ENCODE measurements at places on chromosomes 1 and 21.

DNA sequence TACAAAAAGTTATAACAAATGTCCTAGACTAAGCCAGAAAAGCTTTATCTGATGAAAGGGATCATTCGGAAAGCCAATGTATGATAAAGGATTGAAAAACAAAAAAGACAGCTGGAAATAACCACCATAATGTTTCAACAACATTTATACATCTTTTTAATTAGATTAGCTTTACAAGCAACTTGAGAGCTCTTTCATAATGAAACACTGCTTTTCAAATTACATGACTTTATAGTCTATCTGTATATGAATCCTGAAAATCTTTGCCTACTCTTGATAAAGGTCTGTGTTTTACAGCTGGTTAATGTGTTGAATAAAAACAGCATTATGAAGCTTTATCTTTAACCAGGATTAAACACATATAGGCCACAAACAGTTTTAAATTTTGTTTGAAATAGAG, 25.5 kb downstream of the SPRTN start:
- no peak for DNase-seq

GRCh38 chr1:89918127-89918793, 76.7 kb upstream of the ZNF326 start:
- DNase-seq: no peak

GRCh38 chr21:44814498-44815023, 3.3 kb downstream of the SUMO3 start:
- DNase-seq: no peak

DNA sequence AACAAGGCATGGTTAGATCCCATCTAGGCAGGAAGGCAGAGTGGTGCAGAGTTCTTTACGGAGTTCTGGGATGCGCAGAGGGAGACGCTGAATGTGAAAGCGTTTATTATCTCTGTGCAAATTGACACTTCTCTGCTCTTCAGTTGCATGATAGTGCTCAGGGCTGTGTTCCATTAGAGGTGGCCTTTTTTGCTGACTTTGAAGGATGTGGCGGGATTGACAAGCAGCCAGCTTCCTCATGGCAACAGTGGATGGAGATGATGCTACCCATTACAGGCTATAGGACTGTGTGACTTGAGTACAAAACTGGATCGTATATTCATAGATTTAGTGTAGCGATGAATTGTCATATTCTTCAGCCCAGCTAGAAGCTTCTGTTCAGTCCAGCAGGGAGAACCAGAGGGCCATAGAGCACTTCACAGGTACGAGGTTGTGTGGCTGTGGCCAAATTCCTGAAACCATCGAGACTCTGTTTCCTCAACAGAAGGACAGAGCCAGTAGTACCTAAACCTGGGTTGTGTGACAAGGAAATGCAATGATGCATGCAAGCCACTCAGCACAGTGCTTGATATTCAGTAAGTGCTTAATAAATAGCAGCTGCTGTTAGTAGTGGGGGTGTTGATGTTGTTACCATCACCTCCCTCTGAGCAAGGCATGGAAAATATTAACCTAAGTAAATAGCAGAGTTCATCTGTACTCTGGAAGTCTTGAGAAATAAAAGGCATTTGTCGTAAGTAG, 430.0 kb upstream of the KAZN start:
- DNase-seq: no peak

DNA sequence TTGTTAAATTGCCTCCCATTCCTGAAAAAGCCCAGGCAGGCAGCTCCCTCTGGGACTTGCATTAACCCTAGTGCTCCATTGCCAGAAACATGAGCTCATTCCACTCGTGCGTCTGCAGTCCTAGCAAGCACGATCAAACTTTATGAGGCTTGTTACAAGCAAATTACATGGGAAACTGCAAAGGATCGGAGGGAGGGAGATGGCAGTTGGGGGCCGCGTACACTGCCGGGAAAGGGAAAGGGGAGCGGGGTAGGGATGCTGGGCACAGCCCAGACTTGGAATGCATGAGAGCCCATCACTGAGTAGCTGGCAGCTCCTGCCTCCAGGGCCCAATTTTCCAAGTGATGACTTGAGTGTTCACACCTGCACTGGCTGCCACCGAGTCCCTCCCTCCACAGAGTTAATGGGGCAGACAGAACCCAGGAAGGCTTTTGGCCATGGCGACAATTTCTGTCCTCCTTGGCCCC, 169.9 kb downstream of the BRINP2 start:
- DNase-seq: no peak

GRCh38 chr1:193558491-193559028, 372.1 kb upstream of the B3GALT2 start:
- peak; percentile 11 for DNase-seq

DNA sequence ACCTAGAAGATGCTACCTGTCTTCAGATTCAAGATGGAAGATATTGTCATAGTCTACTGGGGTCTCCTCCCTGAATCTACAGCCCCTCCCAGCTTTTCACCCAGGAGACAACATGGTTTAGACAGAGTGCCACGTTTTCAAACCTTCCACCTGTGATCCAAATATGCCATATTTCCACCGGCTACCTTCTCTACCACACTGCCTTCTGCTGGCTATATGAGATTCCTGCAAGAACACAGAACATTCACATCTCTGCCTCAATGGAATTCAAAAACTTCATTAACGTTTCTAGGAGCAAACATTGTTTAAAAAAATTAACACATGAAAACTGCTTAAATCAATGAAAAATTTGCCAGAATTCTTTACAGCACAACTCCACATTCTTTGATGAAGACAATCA, 12.9 kb upstream of the LELP1 start:
- DNase-seq: no peak

GRCh38 chr1:156748670-156749418, 2.6 kb downstream of the HDGF start:
- no peak for DNase-seq

DNA sequence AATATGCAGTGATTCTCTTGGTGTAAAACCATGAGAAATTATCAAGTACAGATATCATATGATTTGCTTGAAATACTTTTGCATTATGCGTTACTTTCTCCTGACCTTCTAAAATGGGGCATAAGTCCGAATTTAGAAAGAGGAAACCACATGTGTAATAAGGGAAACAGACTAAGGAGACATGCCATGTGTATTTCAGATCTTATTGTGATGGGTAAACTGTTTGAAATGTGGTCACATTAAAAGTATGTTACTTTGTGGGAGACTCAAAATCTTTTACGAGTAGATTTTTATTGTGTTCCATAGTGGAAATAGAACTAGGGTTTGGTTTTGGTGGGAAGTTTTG, 173.0 kb downstream of the NFIA start:
- DNase-seq: no peak

DNA sequence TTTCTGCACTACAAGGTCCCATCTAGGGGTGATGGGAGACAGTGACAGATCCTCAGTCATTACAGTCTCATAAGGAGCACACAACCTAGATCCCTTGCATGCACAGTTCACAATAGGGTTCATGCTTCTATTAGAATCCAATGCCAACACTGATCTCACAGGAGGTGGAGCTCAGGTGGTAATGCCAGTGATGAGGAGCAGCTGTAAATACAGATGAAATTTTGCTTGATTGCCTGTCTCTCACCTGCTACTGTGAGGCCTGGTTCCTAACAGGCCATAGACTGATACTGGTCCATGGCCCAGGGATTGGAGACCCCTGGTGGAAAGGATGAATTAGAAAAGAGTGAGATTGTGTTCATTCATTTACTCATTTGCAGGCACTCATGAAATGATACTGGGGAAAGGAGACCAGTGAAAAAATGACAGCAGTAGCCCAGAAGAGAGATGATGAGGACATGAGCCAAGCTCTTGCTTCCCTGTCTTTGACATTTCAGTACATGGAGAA, 251.6 kb upstream of the DUSP10 start:
- no peak for DNase-seq

DNA sequence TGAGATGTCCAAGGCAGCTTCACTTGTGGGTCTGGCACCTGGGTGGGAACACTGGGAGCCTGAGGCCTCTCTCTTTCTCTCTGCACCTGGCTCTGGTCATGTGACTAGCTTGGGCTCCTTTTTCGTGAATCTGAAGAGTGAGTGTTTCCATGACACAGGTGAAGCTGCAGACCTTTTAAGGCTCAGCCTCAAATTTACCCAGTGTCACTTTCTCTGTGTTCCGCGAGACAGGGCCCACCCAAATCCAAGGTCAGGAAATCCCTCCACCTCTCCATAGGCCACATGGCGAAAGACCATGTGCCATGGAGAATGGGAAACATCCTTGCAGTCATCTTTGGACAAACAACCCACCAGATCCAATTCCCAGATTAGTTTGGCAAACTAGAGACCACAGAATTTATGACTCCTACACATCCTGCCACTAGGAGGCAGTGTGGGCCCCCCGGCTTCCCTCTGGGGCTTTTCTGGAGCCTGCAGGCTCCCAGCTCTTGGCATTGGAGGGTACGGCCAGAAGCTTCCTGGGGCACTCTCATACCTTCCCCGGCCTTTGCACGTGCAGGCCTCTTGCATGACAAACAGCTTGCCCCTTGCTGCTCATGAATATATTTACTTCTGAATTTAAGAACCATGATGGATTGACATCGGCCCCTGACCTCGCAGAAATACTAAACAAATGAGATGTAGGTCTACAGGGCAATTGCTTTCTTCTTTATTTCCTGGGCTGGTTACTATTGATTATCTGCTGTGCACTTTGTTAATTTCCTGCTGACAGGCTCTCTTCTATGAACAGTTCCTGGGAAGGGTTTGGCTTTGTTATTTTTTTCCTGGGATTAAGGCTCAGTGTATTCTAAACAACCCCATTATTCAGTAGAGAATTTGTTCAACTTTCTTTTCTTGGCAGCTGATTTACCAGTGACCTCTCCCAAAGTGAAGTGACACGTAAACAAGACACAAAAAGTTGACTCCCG, 180.7 kb downstream of the KAZN start:
- DNase-seq: no peak

GRCh38 chr1:211335522-211336157, 9.0 kb downstream of the TRAF5 start:
- peak; percentile 26 for DNase-seq

DNA sequence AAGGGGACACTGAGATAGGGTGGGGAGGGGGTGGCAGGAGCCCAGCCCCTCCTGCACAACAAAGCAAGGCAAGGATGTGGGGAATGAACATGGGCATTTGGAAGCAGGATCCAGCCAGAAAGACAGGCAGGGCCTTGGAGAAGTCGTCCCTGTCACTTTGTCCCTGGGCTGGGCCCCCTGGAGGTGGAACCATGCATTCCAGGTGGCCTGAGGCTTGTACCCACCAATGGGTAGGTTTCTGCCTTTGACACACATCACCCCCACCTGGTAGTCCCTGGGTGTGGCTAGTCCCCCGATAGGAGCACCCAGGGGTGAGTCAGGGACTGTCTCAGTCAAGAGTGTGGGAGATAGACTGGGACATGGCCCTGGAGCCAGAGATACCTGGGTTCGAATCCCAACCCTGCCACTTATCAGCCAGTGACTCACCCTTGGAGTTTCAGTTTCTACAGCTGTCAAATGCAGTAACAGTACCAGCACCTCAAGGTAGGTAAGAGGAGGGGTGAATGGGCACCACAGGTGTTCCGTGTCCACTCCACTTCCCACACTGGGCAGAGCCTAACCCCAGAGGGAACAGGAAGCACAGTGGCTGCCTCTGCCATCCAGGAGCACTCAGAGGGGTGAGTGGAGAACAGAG, 10.0 kb downstream of the PLA2G2D start:
- DNase-seq: no peak

DNA sequence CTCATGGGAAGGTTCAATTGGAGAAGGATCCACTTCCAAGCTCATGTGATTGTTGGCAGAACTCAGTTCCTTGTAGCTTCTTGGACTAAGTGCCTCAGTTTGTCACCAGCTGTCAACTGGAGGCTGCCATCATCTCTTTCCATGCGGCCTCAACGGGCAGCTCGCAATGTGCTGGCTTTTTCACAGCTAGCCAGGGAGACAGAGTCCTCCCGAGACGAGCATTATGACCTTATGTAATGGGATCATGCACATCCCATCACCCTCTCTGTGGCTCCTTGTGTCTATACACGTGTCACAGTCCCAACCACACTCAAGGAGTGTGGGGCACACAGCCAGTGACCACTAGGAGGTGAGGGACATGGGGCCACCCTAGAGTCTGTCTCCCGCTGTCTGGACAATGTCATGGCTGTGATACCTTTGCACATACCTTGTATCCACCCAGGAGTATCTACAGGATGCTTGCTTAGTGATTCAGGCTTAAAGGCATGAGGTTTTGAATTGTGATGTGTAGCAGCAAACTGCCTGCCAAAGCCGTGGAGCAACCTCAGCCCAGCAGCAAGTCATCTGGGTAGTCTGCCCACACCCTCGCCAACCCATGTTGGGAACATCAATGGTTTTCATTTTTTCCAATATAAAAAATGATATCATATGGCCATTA, 3.9 kb upstream of the KRTAP10-6 start:
- no peak for DNase-seq

DNA sequence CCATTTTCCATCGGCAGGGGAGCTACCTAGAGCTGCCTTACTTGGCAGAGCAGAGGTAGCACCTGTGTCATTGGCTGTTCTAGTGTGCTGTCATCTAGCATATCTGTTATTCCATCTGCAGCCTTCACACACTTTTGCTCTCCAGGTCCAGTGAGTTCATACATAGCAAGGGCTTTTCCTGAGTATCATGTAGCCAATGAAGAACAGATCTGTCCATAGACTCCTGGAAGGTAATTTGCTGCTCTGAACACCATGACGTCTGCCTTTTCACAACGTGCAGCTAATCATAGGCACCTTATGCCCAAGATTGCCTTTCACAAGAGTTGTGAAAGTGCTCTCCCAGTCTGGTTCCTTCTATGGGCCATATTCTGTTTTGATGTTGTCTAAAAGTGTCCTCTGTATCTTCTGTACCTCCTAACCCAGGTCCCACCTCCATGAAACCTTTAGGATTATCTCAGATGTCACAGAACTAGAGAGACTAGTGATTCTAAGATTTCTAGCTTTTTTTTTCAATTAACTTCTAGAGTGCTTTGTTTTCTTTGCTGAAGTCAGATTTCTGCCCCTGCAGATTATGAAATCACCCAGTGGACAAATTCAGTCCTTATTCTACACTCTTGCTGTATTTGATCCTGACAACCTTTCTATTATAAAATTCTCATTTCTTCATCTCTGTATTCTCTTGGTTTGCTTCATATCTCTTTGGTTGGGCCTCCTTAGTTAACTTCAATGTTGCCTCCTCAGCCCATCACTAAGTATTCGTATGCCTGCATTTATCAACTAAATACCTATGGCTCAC, 134.8 kb downstream of the PBX1 start:
- DNase-seq: no peak

- DNase-seq: peak; percentile 10
Measured at GRCh38 chr1:240666568-240667198, 54.7 kb upstream of the GREM2 start.

DNA sequence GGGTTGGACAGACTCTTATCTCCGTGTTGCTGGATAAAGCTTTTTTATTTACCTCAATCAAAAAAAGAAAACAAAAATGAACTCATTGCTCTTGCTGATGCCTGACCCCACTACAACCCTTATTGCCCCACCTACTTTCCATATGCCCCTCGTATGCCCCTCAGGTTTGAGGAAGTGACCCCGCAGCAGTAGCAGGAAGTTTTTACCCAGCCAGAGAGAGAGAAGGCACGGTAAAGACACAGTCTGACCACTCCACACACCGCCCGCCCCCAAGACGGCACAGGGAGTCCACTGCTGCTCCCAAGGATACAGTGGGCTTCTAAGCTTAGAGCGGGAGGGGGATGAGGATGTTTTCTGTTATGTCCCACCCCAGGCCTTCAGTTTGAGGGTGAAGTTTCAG, 9.8 kb downstream of the PLEKHO1 start:
- DNase-seq: no peak
